ENCODE measurements at places on chromosomes 1 and 21.
A peak's percentile ranks its signal among the peaks of the same experiment; 100 is the strongest.

GRCh38 chr1:175978476-175978875 is 228.6 kb downstream of the COP1 start:
- DNase-seq: no peak

DNA sequence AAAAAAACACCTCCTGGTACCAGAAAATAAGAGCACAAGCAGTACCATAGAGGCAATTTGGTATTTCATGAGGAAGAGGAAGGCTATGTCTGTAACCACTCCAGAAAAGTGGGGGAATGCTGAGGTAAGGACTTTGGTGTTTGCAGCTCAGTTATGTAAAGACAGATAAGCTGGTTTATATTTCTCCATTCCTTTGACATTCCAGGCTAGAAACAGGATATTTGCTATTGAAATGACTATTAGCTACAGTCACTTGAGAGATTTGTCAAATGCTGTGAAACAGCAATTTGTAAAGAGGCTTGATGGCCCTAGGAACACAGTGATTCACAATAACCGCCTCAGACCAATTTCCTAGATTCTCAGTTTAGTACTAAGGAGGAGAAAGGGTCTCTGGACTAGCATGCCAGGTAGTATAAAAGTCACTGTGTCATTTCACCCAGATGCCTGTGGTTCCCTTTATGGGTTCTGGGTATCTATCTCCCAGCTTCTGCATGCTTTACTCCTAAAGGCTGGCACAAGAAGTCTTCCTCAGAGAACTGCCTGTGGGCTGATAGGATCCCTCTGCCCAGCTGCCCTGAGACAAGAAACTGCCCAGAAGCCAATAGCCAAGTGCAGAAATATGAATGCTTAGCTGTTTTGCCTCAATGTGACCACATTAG is 80.5 kb downstream of the VCAM1 start:
- DNase-seq: no peak

DNA sequence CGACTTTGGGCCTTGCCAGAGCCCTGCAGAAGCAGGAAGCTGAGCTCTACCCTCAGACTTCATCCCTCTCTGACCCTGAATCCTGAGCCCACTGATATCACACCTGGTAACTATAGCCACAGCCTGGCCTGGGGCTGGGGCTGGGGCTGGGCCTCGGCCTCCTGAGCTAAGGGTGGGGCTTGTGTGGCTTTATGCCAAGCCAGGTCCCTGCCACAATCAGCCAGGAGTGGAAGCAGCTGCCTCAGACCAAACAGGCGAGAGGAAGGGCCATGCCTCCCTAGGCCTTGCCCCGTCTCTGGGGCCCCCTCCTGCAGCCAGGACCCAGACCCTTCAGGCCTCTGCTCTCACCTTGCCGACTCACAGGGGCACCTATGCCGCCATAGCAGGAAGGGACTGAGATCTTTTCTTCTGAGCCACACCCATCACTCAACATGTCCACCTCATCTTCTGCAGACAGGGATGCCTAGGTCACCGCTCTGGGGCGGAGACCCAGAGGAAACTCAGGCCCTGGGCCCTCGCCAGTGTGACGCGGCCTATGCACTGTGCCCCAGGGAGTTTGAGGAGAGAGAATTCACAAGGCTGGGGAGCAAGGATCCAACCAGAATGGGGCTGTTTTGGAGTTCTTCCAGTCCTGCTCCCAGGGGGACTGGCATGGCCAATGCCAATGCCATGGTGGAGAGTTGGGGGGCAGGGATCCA is 5.7 kb downstream of the UBXN11 start:
- no peak for DNase-seq

DNA sequence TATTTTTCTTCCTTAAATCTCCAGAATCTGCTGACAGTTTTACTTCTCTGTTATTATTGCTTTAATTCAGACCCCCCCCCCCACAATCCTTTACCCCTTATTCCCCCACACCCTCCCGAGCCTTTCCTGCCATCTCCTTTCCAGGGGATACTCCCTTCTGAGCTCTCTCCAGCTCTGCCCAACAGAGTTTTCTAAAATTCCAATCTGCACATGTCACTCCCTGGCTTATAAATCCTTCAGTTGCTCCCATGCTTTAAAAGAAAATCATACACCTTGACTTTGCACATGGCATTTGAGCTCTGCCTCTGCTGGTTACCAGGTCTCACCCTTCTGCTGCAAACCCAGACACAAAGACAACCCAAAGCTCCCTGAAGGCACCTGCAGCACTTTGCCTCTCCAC is 11.7 kb upstream of the EPS8L3 start:
- DNase-seq: no peak

DNA sequence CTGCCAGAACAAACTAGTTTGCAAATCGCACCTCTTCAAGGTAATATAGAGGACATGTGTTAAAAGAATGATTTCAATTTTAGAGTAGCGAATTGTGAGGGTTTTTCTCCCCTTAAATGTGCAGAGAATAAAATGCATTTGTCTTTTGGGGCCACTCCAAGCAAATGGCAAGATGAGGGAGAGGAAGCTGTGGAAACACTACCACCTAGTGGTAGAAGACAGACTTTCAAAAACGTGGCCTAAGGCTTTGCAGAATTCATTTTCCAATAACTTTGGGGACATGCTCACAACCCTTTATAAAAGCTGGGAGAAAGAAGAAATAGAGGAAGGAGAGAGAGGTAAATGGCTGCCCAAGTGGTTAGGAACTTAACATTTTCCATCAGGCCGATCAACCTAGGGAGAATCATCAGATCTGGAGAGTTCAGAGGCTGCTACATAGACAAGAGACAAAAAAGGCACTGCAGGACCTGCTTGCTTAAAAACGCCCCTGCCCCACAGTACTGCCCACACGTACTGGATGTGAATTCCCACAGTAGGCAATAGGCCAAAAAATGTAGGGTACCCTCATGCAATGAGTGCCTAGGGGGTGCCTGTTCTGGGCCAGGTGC is 15.7 kb upstream of the RCAN1 start:
- DNase-seq: peak; percentile 82

GRCh38 chr1:228005511-228006033 is 1.2 kb upstream of the WNT3A start:
- DNase-seq: no peak

DNA sequence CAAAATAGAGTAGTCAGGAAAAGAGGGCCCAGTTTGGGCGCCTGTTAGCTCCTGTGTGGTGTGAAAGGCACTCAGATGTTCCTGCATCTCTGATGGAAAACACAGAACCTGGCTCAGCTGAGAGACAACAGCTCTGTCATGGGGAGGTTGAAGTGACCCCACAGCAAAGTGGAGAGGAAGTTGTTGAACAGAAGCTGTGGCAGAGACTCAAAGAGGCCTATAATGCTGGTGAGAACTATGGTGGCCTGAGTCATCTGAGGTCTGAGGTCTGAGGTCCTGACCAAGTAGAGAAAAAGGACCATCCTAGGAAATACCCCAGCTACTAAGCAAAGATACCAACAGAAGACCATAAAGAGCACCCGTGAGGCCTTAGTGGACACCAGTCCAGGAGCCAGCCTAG is 45.6 kb upstream of the JAK1 start:
- no peak for DNase-seq

- DNase-seq: no peak
These were observed 2.1 kb upstream of the SERINC2 start for GRCh38 chr1:31410871-31411270.
